Left colon (tissue), 2 donors: ENCODE measurements at places on chromosomes 12 and 14. TPM values are rescaled to one million over a fixed set of nuclear protein-coding genes. Genes with fewer than 3 reads are reported as not detected.

DAO gene
- total RNA-seq, result 3.8 TPM

BCL11B gene
- total RNA-seq, result 5.1 TPM

KRT71 gene
- not detected for total RNA-seq

ACSS3 gene
- 2.0 TPM for total RNA-seq

RDH12 gene
- not detected for total RNA-seq

GLIPR1L2 gene
- not detected for total RNA-seq

DENND5B gene
- 10.5 TPM for total RNA-seq

CCDC177 gene
- total RNA-seq, result not detected

RAB21 gene
- total RNA-seq, result 63.8 TPM

RNF212B gene
- total RNA-seq, result not detected
